Uterus (tissue), 4 donors: ENCODE measurements at places on chromosomes 5 and 9. TPM values are rescaled to one million over a fixed set of nuclear protein-coding genes. Genes with fewer than 3 reads are reported as not detected.

DNA sequence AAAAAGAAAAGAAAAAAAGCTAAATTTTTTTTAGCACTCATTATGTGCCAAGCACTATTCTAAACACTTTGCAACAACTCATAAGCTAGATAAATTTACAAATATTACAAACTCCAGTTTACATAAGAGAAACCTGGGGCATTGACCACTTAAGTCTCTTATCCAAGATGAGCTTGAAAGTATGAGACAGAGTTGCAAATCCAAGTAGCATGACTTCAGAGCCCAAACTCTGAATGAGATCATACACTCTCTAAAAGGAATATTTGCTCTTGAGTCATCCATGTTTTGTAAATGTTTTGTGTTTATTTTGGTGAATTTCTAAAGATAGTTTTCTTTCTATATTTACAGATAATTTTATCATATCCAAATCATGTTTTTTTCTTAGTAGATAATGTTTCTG lies 4.0 kb upstream of the SHOC1 start:
- no peak for DNase-seq

- DNase-seq = no peak
These were observed 47.2 kb upstream of the FCHO2 start for GRCh38 chr5:72908664-72909063.

DNA sequence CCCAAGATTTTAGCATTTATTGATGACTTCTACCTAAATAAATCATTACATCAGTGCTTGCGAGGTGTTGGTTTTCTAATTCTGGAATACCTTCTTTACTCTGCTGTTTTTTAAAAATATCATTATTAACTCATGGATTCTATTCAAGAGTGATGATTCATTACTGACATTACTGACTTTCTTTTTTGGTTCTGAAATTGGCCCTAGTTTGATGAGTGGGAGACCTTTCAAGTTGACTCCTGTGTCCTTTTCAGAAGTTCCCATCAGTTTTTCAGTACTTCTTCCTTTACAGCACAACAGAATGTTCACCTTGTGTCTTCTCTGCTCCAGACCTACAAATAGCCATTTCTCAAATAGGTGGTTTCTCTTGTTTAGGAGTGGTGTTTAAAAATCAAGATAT lies 114.1 kb downstream of the PCSK5 start:
- no peak for DNase-seq

GRCh38 chr5:1772634-1773033 lies 27.0 kb downstream of the MRPL36 start:
- DNase-seq = no peak

DNA sequence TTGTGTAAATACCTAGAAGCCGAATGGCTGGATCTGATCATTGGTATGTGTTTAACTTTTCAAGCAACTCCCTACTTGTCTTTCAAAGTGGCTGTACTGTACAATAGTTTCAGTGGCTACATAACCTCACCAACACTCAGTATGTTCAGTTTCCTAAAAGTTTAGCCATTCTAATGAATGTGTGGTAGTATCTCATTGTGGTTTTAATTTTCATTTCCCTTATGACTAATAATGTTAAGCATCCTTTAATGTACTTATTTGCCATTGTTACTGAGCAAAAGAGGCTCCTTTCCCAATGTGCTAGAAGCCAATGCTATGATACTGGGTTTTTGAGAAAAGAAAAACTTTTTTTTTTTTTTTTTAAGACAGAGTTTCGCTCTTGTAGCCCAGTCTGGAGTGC lies 27.8 kb upstream of the ALDOB start:
- DNase-seq = no peak

DNA sequence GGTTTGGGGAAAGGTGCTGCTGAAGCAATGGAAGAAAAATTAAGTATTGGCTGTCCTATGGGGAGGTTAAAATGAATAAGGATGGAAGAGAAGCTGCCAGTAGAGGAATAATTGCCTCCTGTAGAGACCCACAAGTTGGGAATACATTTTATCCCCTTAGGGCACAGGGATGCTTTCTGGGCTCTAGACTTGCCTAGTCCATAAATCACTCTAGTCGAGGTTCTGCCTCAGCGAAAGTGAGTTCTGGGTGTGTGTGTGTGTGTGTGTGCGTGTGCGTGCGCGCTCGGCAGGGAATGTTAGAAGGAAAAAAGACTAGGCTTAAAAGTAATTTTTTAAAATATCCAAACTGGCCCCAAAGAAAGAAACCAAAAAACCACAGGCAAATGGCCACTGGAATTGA lies 291.6 kb downstream of the DOCK8 start:
- DNase-seq = no peak

DNA sequence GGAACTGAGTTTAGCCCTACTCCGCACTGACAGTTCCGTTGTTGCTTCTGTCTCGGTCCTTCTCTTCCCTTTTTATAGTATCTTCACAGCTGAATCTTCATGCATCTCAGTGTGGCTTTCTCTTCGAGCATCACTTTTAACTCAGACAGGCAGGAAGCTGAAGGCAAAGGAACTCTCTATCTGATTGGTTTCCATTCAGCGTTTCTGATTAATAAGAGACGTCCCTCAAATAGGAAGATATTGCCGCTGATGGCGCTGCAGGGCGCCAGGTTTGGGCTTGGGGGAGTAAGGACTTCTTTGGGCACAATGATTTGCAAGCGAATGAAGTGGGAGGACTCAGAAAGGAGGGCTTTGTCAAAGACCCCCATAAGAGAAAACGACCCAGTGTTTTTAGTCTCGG lies at the start of gene CDH9:
Gene CDH9, minus strand, starts transcription at position 111 of the 400 bp plus-strand sequence. CDS start 50,253 bp downstream, outside the sequence.
- no peak for DNase-seq

SLC34A3 gene
- total RNA-seq = not detected

LHX3 gene
- total RNA-seq = not detected

OLFM1 gene
- total RNA-seq = 27.4 TPM

IGIP gene
- 30.7 TPM for total RNA-seq

IL13 gene
- not detected for total RNA-seq

APBA1 gene
- 3.6 TPM for total RNA-seq

TAF1L gene
- not detected for total RNA-seq

ORM2 gene
- total RNA-seq = not detected

CDC25C gene
- total RNA-seq = not detected
